ENCODE measurements at places on chromosomes 1 and 21. TPM values are rescaled to one million over a fixed set of nuclear protein-coding genes. Genes with fewer than 3 reads are reported as not detected.

DNA sequence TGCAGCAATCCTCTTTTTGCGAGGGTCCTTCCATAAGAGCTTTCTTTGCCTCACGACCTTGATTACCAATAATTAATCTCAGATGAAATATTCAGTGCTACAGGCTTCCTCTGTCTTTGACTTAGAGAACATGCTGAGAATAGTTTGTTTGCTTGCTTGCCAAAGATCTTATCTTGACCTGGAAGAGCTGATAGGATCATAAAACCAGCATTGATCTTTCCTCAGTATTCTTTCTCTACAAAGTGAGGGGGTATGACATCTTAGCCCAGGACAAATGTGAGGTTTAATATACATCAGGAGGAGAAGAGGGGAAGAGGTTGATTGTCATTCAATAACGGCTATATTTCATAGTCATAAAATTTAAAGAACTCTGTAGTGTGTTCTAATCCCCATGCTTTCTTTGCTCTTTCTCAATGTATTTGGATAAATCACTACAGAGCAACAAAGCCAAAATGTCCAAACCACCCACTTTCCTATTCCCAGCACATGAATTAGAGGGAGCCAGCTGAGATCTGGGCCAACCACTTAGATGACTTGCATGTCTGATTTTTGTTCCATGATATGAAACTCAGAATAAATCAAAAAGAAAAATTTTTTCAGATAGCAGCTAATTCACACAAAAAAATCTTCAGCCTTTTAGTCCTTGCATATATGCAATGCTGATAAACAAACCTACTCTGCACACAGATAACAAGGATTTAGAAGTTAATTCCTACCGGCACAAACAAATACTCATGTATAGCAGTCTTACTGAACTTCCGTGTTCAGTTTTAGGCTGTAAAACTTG, 50.5 kb upstream of the IPO9 start:
- DNase-seq, result no peak
- H3K27ac ChIP-seq, result no peak overlapping the region
- no peaks in the 10 kb centered on the region for H3K27me3 ChIP-seq
- H3K36me3 ChIP-seq, result no peaks in the 10 kb centered on the region
- H3K4me1 ChIP-seq, result no peaks in the 10 kb centered on the region

GRCh38 chr21:34147792-34148418, 74.5 kb downstream of the MRPS6 start:
- H3K27ac ChIP-seq, result no peak overlapping the region
- H3K27me3 ChIP-seq, result no peaks in the 10 kb centered on the region

GRCh38 chr1:218705391-218705790, 360.3 kb downstream of the TGFB2 start:
- no peak overlapping the region for H3K27ac ChIP-seq
- no peaks in the 10 kb centered on the region for H3K27me3 ChIP-seq
- H3K4me1 ChIP-seq, result no peaks in the 10 kb centered on the region
- DNase-seq, result no peak
- H3K4me3 ChIP-seq, result no peak overlapping the region

DNA sequence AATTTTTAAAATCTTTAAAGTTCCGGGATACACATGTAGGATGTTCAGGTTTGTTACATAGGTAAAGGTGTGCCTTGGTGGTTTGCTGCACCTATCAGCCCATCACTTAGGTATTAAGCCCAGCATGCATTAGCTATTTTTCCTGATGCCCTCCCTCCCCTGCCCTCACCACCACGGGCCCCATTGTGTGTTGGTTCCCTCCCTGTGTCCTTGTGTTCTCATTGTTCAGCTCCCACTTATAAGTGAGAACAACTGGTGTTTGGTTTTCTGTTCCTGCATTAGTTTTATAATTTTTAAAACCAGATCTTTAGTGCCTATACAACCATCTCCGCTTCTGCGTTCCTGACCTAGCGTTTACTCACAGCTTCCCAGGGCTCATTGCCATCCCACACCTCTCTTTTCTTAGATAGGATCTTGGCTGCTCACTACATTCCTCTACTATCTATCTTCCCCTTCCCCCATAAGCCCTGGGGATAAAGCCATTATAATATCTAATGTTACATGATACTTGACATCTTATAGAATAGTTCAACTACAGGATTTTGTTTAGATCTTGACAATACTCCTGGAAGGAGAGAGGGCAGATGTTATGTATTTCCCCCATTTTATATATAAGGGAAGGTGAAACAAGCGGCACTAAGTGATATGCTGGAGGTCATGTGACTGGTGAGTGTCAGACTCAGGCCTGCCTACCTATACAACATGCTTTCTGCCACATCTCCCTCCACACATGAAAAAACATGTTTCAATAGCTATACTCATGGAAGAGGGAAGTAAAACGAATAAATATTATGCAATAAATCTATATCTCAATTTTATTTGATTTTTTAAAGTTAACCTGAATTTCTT, 52.3 kb upstream of the DNAJC6 start:
- no peak for DNase-seq
- H3K27ac ChIP-seq, result no peak overlapping the region
- no peaks in the 10 kb centered on the region for H3K36me3 ChIP-seq
- no peaks in the 10 kb centered on the region for H3K27me3 ChIP-seq

DNA sequence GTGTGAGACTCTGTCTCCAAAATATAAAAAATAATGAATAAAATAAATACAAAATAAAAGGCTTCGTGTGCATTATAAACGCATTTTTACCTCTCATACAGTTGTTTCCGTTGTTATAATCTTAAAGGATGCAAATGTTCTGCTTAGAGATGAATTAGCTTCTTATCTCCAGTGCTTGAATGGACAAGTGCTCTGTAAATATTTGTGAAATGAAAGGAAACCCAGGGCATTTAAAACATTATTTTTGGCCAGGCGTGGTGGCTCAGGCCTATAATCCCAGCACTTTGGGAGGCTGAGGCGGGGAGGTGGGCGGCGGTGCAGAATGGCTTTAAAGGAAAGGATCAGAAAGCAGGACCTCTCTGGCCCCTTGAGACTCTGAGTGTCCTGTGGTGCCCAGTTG, 94.5 kb downstream of the HUNK start:
- H3K4me3 ChIP-seq, result no peak overlapping the region
- no peaks in the 10 kb centered on the region for H3K36me3 ChIP-seq
- H3K4me1 ChIP-seq, result no peaks in the 10 kb centered on the region
- H3K27ac ChIP-seq, result no peak overlapping the region

DNA sequence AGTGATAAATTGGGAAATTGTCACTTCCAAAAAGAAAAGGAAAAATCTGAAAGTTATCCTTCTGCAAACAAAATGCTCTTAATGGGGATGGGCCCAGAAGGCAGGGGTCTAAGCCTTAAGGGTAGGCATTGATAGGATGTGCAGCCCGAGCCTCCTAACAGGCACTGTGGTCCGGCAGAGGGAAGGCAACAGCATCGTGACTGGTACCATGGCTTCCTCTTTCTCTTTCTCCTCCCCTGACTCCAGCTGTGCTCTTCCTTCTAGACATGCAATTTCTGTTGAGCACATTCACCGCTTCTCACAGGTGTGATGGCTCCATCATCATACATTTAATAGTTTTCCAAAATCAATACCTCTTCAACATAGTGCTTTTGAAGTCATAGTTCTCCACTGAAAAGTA, 91.5 kb downstream of the SELENOF start:
- no peaks in the 10 kb centered on the region for H3K27me3 ChIP-seq
- H3K36me3 ChIP-seq, result no peaks in the 10 kb centered on the region
- DNase-seq, result no peak
- H3K4me1 ChIP-seq, result no peaks in the 10 kb centered on the region
- H3K27ac ChIP-seq, result no peak overlapping the region

- no peak overlapping the region for H3K27ac ChIP-seq
- no peaks in the 10 kb centered on the region for H3K4me1 ChIP-seq
- H3K36me3 ChIP-seq, result no peaks in the 10 kb centered on the region
- no peak for DNase-seq
- H3K27me3 ChIP-seq, result no peaks in the 10 kb centered on the region
Measured at GRCh38 chr1:232704256-232704655, 74.3 kb upstream of the SIPA1L2 start.

DNA sequence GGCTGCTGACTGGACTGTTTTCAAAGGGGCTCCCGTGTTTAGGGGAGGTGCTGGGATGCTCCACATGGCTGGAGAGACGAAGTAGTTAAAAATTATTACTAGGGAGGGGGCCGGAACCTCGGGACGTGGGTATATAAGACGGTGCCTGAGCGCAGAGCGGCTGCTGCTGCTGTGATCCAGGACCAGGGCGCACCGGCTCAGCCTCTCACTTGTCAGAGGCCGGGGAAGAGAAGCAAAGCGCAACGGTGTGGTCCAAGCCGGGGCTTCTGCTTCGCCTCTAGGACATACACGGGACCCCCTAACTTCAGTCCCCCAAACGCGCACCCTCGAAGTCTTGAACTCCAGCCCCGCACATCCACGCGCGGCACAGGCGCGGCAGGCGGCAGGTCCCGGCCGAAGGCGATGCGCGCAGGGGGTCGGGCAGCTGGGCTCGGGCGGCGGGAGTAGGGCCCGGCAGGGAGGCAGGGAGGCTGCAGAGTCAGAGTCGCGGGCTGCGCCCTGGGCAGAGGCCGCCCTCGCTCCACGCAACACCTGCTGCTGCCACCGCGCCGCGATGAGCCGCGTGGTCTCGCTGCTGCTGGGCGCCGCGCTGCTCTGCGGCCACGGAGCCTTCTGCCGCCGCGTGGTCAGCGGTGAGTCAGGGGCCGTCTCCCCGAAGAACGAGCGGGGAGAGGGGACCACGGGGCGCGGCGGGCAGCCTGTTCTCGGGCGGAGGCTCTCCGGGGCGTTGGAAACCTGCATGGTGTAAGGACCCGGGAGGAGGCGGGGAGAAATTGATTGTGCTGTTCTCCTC, at the start of gene CHODL:
Gene CHODL, plus strand, starts transcription at position 163 of the 793 bp plus-strand sequence. Its CDS starts 391 bp downstream, at position 554.
- H3K36me3 ChIP-seq, result no peaks in the 10 kb centered on the region
- H3K4me1 ChIP-seq, result no peaks in the 10 kb centered on the region

DNA sequence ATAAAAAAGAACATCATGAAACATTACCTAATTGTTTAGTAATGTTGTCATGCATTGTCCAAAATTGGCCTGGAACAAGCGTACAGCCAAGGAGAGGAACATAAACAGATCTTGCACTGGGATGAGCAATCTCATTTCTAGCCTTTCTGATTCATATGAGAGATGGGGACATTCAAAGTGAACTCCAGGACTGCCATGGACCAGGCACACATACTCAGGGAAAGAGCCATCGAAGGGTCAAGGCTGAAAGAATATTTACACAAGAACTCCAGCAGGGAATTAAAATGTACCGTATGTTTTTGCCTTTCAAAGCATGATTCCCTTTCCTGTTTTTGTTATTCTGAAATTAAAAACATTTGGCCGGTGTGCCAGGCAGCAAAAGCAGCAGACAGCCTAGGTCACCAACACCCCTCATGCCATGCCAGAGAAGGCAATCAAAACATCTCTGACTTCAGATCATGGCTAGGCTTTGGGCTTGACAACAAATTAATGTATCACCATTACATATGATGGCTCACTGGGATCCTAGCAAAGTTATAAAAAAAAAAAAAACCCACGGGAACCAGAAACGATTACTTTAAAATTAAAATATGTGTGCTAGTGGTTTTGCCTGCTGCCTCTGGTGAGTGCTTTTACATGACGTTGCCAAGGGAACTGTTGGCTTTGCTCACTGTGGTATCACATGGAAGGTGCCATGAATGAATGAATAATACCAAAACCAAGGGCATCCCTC, 159.8 kb downstream of the TGFBR3 start:
- no peak for DNase-seq
- H3K36me3 ChIP-seq, result peaks cover 11% of the 10 kb centered on the region
- H3K27ac ChIP-seq, result no peak overlapping the region
- H3K27me3 ChIP-seq, result no peaks in the 10 kb centered on the region
- H3K4me3 ChIP-seq, result no peak overlapping the region
- H3K4me1 ChIP-seq, result peaks cover 18% of the 10 kb centered on the region

DNA sequence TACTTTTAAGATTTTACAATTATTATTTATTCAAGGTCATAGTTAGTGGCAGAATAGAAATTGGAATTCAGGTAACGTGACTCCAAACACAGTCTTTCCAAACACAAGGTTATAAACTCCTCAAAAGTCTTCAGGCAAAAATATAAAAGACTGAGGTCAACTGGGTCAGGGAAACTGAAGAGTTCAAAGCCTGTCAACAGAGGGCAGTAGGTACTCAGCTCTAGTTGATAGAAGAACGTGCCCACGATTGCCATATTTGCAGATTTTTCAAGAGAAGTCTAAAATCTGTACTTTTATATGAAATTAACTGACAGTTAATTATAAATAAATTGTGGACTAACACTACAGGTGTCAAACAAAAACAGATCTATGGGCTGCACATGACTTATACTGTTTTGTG, 135.0 kb downstream of the LHX4 start:
- no peaks in the 10 kb centered on the region for H3K4me1 ChIP-seq
- no peaks in the 10 kb centered on the region for H3K36me3 ChIP-seq
- H3K27ac ChIP-seq, result no peak overlapping the region
- H3K27me3 ChIP-seq, result no peaks in the 10 kb centered on the region

DNA sequence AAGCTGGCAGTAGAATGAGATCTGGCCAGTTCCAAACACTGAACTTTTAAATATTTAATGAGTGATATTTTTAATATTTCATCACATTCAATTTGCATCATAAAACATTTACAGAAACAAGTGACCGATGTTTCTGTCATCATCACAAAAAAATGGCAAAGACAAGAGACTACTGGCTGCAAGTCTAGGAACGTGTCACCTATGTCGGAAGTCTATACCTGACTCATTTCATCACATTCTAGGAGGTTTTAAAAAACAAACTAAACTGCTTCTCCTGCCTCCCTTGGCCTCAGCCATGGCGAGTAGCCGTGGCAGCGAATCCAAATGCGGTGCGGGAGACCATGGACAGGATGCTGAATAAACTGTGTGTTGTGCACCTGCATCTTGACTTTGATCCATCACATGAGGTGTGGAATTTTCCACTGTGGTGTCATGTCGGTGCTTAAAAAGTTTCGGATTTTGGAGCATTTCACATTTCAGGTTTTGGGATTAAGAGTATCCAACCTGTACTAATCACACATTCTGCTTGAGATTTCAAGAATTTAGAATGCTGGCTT, 43.1 kb downstream of the CLSTN1 start:
- H3K4me3 ChIP-seq, result no peak overlapping the region
- no peak for DNase-seq
- no peak overlapping the region for H3K27ac ChIP-seq
- no peaks in the 10 kb centered on the region for H3K36me3 ChIP-seq
- H3K4me1 ChIP-seq, result peaks cover 6% of the 10 kb centered on the region

GRCh38 chr1:101431956-101432510, 195.2 kb downstream of the S1PR1 start:
- H3K36me3 ChIP-seq, result no peaks in the 10 kb centered on the region
- H3K27ac ChIP-seq, result no peak overlapping the region
- no peaks in the 10 kb centered on the region for H3K4me1 ChIP-seq
- H3K27me3 ChIP-seq, result no peaks in the 10 kb centered on the region
- no peak for DNase-seq

Gene FCRL1
- not detected for total RNA-seq

Gene GSTM5
- total RNA-seq, result not detected

Gene FCRLB
- total RNA-seq, result 1.2 TPM

Gene MARK1
- 0.06 TPM for total RNA-seq

Gene IL22RA1
- total RNA-seq, result not detected

Gene YIPF1
- 15.2 TPM for total RNA-seq

Gene CA6
- total RNA-seq, result not detected

Gene CFAP45
- total RNA-seq, result 0.67 TPM

Gene HTR1D
- total RNA-seq, result not detected

Gene CLIC6
- 0.30 TPM for total RNA-seq

Gene CAMK2N1
- 6.5 TPM for total RNA-seq

Gene NMNAT2
- total RNA-seq, result not detected

Gene TIMM17A
- total RNA-seq, result 27.1 TPM

Gene CD48
- 301 TPM for total RNA-seq

Gene AKNAD1
- total RNA-seq, result not detected

Gene C1orf159
- 15.0 TPM for total RNA-seq

Gene NIT1
- 49.0 TPM for total RNA-seq

Gene DARS2
- 13.5 TPM for total RNA-seq
